Activated CD4-positive, alpha-beta T cell treated with anti-CD3 and anti-CD28 coated beads, Interleukin-2, amount 10 ng/mL, durations not matched to agents 7 days and 5 days (primary cell): ENCODE measurements at places on chromosomes 5 and 9.

DNA sequence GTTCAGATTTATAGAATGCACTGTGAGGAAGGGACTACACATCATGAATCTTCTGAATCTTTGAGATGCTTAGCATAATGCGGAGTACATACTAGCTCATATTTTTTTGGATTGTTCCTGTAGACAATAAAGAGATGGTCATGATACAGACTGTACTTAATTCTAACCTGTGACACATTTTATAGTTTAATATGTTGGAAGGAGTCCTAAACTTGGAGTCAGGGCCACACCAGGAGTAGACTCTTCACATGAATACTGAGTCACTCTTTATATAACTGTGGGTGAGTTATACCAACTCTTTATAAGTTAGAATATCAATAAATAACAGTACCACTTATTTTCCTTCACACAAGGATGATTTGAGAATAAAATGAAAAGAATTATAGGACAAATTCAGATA, 16.9 kb downstream of the C9orf85 start:
- H3K4me1 ChIP-seq: no peaks in the 10 kb centered on the region
- no peak overlapping the region for H3K27ac ChIP-seq
- no peak overlapping the region for H3K4me3 ChIP-seq
- H3K27me3 ChIP-seq: no peaks in the 10 kb centered on the region

- H3K27me3 ChIP-seq: no peaks in the 10 kb centered on the region
- no peaks in the 10 kb centered on the region for H3K4me1 ChIP-seq
- H3K27ac ChIP-seq: no peak overlapping the region
- no peak overlapping the region for H3K4me3 ChIP-seq
- H3K36me3 ChIP-seq: no peaks in the 10 kb centered on the region
Measured at GRCh38 chr9:134778156-134778555, 102.5 kb upstream of the FCN2 start.

DNA sequence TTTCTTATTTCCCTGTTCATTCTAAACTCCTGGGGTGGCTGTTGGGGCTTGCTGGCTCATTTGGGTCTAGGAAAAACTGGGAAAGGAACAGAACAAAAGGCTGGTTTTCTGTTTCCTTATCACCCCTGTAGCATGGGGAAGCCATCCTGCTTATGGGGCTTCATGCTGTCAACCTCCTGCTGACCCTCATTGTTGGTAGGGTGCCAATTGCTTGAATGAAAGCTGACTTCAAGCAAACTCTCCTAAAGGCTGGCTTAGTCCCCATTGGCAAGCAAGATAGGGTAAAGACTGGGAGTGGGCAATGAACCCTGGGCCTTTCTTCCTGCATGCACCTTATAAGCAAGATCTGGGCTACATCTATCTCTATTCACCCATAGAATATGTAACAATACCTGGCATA, 511.6 kb downstream of the DMAC1 start:
- no peak for DNase-seq
- H3K27me3 ChIP-seq: peaks cover 20% of the 10 kb centered on the region
- H3K36me3 ChIP-seq: no peaks in the 10 kb centered on the region
- no peak overlapping the region for H3K4me3 ChIP-seq
- peaks cover under 1% of the 10 kb centered on the region for H3K4me1 ChIP-seq

- peaks cover 25% of the 10 kb centered on the region for H3K4me1 ChIP-seq
- no peaks in the 10 kb centered on the region for H3K27me3 ChIP-seq
- no peak overlapping the region for H3K27ac ChIP-seq
- H3K36me3 ChIP-seq: no peaks in the 10 kb centered on the region
Measured at GRCh38 chr5:142841511-142842265, 71.5 kb downstream of the ARHGAP26 start.

DNA sequence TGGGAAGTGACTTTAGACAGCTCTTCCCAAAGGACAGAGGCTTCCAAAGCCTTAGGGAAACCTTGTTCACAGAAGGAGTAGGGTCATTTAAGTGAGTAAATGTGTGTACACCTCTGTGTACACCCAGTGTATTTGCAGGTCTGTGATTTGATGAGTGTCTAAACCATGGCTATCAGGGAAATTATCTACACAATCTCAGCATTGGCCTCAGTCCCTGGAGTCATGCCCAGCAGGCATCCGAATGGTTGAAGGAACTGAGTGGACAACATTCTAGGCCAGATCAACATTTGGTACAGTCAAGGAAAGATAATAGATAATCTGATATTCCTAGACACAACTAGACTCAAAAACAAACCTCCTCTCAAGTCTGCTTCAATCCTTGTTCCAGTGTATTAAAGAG, 258.4 kb upstream of the DAPK1 start:
- no peak for DNase-seq
- H3K27ac ChIP-seq: no peak overlapping the region
- H3K4me3 ChIP-seq: no peak overlapping the region
- no peaks in the 10 kb centered on the region for H3K36me3 ChIP-seq

DNA sequence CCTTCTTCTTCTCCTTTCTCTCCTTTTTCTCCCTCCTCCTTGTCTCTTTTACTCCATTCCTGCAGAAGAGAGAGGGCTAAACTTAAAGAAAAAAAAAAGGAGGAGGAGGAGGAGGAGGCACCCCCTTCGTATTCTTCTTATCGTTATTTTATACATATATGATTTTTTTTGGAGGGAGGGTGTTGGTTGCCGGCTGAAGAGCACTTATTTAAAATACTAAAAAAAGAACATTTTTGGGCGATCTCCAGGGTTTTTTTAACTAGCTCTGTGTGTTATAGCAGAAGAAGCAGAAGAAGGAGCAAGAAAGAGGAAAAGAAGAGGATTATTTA, 381 bp downstream of the NR2F1 start:
- H3K27ac ChIP-seq: peak overlapping the region; percentile 36
- peaks cover 46% of the 10 kb centered on the region for H3K27me3 ChIP-seq
- peaks cover 27% of the 10 kb centered on the region for H3K4me1 ChIP-seq
- no peak for DNase-seq
- no peak overlapping the region for H3K4me3 ChIP-seq

DNA sequence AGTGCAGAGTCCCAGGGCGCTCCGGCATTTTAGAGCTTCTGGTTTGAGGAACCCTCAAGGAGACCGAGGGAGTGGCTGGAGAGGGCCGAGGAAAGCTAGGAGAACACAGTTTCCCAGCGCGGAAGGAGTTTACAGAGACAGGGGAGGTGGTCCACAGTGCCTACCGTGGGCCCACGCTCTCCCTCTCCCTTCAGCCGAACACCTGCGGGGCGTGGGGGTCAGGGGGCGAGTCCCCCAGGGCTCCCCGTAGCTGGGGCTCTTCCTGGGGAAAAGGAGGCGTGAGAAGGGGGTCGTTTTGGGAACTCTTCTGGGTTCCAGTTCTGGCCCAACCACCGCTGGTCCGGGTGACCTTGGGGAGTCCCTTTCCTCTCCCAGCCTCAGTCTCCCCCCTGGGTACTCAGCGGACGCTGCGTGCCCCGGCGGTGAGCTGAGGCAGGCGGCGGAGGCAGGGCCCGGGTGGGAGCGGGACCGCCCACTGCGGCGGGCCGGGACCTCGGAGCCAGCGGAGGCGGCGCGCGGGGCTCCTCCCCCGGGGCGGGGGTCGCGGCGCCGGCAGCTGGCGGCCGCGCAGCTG, 368 bp upstream of the FRMPD1 start:
- peak overlapping the region; percentile 56 for H3K4me3 ChIP-seq
- no peak overlapping the region for H3K27ac ChIP-seq
- peaks cover 73% of the 10 kb centered on the region for H3K27me3 ChIP-seq
- no peak for DNase-seq
- H3K4me1 ChIP-seq: peaks cover 6% of the 10 kb centered on the region

DNA sequence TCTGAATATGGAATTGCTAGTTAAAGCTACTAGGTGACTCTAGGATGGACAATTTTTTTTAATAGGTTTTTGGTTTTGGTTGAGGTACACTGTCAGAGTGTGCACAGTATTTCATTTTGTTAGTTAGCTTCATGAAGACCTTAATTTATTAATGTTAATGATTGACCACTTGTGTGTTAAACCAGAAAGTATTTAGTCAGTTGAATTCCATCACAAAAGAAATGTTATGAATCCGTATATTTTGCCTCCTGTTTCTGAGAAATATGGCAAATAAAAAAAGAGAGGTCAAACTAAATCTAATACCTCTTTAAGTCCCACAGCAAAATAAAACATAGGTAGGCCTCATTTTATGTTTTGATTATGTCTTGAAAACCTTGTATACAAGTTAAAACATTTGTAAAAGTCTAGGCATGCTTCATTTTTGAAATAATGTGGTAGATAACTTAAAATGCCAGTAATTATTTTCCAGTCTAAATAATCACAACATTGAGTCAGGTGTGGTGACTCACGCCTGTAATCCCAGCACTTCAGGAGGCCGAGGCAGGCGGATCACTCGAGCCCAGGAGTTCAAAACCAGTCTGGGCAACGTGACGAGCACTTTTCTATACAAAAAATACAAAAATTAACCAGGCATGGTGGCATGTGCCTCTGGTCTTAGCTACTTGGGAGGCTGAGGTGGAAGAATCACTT, 50.8 kb downstream of the ITGA1 start:
- no peaks in the 10 kb centered on the region for H3K27me3 ChIP-seq
- DNase-seq: no peak
- H3K4me1 ChIP-seq: no peaks in the 10 kb centered on the region
- no peak overlapping the region for H3K27ac ChIP-seq
- no peak overlapping the region for H3K4me3 ChIP-seq

DNA sequence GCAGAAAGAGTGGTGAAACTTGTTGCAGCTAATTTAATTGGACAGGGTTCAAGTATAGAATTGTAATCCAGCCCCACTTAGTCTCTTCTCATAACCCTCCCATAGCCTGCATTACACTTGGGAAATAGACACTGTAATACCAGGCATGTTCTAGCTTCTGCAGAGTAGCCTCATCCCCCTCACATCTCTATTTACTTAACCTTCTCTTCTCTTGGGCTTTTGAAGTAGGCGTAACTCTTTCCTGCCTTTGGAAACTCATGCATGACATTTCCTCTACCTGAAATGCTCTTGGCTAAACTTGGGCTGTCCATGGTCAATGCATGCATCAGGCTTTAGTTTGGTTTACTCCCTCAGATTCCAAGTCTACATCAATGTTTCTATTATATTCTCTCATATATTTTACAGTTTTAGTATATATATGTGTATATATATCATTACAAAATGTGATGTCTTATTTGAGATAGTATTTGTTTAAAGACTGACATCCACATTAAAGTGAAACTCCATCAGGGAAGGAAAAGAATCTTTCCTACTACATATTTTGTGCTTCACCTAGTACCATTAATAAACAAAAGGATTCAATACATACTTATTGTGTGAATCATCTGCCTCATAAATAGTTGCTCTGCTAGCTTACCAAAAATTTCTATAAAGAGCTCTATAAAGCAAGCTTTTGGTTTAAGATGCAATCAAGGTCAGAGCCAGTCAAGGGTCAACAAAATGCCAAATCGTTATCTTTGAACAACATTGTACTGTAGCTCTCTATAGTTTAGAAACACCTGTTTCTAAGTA, 1158.0 kb downstream of the MAT2B start:
- no peaks in the 10 kb centered on the region for H3K4me1 ChIP-seq
- no peak overlapping the region for H3K27ac ChIP-seq
- no peaks in the 10 kb centered on the region for H3K36me3 ChIP-seq
